Hematopoietic multipotent progenitor cell treated with erythropoietin and hydrocortisone succinate and interleukin-3 and kit ligand, for 8 days (in vitro differentiated cells): ENCODE measurements at places on chromosomes 7 and 10.

DNA sequence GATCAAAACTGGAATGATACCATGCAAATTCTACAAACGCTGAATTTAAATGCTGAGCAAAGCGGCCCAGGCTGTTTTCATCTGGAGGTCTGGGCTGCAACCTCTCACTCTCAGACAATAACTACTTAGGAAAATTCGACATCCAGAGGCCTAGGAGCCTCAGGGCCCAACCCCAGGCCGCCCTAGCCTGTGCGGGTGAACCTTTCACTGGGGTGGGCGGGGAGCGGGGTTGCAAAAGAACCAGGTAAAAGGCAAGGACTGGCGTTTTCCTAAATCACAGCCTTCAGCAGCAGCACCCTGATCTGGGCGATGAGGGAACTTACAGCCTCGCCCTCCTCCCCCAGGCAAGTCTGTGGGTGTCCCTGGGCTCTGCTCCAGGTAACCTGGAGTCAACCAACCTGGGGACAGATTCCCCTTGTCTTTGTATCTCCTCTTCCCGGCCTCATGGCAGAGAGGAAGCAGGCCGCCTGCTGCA lies 33.4 kb downstream of the CALML5 start:
- DNase-seq = no peak

- no peak for DNase-seq
These were observed 3.2 kb upstream of the CROT start for GRCh38 chr7:87342231-87342630.

- peak; percentile 68 for DNase-seq
These were observed 10.6 kb downstream of the HABP2 start for GRCh38 chr10:113563306-113564088.

- peak; percentile 81 for DNase-seq
These were observed 28.9 kb downstream of the ADAP1 start for GRCh38 chr7:925601-926000.

- no peak for DNase-seq
These were observed 724.6 kb downstream of the AUTS2 start for GRCh38 chr7:70322856-70323255.

- no peak for DNase-seq
These were observed 4.7 kb downstream of the EEPD1 start for GRCh38 chr7:36157527-36158320.

GRCh38 chr10:69502589-69502988 lies 51.3 kb downstream of the TSPAN15 start:
- no peak for DNase-seq
